ENCODE measurements at places on chromosomes 5 and 9.
A peak's percentile ranks its signal among the peaks of the same experiment; 100 is the strongest.

DNA sequence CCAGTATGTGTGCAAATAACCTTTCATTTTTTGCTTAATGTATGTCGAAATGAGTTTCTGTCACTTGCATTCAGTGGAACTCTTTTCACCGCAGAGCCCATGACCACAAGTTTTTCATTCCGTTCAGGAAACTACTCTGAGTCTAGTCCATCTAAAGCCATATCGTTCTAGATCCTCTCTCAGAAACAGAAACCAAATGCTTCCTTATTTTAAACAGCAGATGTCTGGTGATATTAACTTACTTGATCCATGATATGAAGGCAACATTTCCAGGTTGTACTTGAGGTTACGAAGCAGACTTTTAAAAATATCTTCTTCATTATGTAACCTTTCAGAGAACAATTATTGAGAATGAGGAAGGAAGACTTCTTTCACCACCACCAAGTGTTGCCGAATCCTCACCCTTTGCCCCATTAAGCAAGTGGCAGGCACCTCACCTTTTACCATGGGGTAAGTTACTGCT lies 72.4 kb upstream of the GNAQ start:
- no peak for DNase-seq

- DNase-seq = no peak
These were observed 419.7 kb downstream of the CHSY3 start for GRCh38 chr5:130323804-130324454.

GRCh38 chr5:157378509-157378908 lies 81.5 kb upstream of the NIPAL4 start:
- no peak for DNase-seq

DNA sequence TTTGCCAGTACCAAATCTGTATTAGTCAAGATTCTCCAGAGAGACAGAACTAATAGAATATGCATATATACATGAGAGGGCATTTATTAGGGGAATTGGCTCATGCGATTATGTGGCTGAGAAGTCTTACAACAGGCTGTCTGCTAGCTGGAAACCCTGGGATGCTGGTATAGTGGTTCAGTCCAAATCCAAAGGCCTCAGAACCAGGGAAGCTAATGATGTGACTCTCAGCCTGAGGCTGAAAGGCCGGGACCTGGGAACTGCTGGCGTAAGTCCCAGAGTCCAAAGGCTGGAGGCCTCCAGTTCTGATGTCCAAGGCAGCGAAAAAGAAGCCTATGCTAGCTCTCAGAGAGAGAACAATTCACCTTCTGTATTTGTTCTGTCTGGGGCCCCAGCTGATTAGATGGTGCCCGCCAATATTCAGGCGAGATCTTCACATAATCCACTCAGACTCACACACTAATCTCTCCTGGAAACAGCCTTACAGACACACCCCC lies 84.1 kb downstream of the KIAA1958 start:
- DNase-seq = no peak

DNA sequence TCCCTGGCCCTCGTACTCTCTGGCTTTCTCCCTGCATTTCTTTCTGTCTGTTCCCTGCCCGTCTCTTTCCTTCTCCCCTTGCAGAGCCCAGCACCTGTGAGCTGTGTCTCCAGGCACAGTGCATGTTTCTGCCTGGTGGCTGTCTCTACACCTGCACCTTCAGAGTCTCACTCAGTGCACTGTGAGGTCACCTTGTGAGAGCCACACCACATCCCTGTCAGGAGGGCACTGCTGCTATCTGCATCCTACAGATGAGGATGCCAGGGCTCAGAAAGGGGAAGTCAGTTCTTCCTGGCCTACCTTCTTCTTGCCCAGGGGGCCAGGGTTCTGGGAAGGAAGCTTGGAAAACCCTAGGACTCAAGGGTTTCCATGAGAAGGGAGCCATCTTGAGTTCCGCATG lies 69.7 kb upstream of the NEURL1B start:
- DNase-seq = no peak

GRCh38 chr9:129586685-129587084 lies 34.2 kb downstream of the C9orf50 start:
- DNase-seq = no peak

DNA sequence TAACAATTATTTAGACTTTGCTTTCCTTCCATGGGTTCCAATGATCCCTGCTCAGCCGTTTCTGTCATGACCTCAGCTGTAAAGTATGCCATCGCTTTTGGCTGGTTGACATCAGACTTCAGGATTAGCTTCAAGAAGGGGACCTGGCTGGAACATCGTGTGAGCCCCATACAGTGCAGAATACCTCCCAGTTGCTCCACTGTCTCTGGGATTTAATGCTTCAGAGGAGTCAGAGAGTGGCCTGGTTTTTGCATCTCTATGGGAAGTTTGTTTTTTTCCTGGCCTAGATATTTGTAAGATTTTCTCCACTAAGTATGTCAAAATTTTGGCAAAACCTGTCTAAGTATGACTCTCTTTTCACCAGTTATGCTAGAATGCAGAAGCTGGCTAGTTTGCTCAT lies 216.9 kb downstream of the GABBR2 start:
- DNase-seq = peak; percentile 23

DNA sequence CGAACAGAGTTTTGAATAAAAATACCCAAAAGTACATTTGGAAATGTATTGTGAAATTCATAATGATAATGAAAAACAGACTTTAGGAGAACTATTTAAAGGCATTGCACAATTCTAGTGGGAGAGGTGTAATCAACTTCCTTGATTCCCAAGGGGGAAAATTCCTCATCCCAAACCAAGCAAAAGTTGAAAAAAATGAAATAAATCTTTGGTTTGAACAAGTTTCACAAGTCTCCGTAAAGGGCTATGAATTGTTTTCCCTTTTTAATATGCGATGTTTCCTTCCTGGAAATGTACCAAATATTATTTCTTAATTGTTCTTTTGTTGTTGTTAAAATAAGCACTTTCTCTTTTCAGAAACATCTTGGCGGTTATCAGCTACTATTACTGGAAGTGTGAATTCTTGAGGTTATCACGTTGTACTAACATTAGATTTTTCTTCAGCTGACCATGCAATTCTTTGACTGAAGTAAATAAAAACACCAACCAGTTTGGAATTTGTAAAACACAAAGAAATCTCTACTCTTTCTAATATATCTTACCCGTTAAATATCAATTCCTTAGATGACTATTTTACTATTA lies 59.3 kb downstream of the SVEP1 start:
- no peak for DNase-seq

DNA sequence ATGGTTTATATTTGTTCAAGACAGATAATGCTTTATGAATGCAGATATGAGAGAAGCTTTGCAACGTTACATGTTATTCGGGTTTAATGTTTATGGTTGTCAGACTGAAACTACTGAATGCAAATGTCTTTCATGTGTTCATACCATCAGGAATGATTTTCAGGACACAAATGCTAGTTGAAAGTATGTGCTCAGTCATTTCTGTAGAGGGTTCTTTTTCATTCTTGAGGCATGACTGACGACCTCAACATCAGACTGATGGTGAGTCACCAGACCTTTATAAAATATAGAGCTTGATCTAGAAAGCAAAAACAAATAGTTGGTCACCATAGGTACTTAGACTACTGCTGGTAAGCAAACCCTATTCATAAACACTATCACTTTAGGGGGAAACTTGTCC lies 287.3 kb upstream of the NUDT12 start:
- DNase-seq = peak; percentile 56

GRCh38 chr5:89351222-89351621 lies 468.2 kb upstream of the MEF2C start:
- no peak for DNase-seq

DNA sequence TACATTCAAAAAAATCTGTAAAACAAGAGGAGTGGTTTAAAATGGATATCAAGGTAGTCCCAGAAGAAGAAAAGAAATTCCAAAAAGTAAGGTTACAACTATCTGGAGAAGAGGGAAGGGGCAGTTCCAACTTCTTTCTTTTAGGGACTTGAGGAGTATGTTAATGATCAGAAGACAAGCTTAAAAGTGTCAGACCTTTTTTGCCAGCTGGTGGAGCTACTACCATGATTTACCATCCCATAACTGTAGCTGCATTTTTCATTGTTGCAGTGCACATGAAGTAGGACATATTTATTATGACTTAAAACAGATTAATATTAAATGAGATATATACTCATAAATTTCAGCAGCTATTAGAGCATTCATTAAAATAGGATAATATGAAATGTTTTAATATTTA lies 158.5 kb upstream of the RGS7BP start:
- no peak for DNase-seq
